ENCODE measurements at places on chromosomes 5 and 9. TPM values are rescaled to one million over a fixed set of nuclear protein-coding genes. Genes with fewer than 3 reads are reported as not detected.

Gene NMUR2
- not detected for total RNA-seq

Gene FBN2
- total RNA-seq, result not detected

- DNase-seq, result no peak
These were observed 689.6 kb upstream of the CDH10 start for GRCh38 chr5:25334350-25334749.

- DNase-seq, result peak; percentile 45
These were observed 368 bp downstream of the SURF1 start for GRCh38 chr9:133355881-133356357.

GRCh38 chr5:68048516-68048915, 167.0 kb upstream of the PIK3R1 start:
- no peak for DNase-seq

GRCh38 chr5:176373100-176373818, 8.0 kb downstream of the ARL10 start:
- peak; percentile 55 for DNase-seq

- DNase-seq, result no peak
These were observed 438.3 kb downstream of the TAF11L14 start for GRCh38 chr5:18072600-18072999.

DNA sequence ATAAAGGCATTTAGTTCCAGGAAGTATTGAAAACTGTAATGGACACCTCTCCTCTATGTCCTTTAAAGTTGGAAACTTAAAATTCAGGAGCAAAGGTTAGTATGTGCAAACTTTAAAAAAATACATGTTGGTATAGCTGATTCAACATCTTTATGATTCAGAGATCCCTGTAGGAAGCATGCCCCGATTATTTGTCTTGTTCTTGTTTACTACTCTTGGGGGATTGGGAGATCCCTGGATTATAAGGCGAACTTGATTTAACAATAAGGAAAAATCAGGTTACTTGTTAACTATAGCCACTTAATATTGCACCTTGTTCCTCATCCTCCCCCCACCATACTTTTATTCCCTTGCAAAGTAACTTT, 1.7 kb downstream of the F2RL1 start:
- DNase-seq, result no peak

DNA sequence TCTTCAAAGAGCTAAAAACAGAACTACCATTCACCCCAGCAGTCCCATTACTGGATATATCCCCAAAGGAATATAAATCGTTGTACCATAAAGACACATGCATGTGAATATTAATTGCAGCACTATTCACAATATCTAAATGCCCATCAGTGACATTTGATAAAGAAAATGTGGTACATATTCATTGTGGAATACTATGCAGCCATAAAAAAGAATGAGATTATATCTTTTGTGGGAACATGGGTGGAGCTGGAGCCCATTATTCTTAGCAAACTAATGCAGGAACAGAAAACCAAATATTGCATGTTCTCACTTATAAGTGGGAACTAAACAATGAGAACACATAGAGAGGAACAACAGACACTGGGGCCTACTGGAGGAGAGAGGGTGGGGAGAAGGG, 38.7 kb downstream of the FCHO2 start:
- DNase-seq, result no peak

DNA sequence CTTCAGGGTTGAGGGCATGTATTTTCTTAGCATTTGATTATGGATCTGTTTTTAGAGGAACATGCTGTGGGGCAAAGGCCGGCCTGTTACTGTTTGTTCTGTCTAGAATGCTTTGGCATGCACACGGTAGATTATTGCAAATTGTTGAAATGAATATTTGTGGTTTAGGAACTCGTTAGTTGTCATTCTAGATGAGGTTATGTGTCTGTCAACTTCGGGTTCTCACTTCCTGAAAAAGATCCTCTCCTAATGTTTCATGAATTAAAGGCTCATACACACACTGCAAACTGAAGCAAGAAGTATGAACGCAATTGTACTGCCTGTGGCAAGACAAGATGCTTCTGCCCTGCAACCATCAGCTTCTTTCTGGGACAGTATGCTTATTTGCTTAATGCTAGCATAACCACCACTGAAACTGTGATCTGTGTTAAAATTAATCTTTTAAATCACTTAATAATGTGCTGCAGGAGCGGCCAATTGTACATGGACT, 99.6 kb downstream of the BASP1 start:
- DNase-seq, result peak; percentile 70

DNA sequence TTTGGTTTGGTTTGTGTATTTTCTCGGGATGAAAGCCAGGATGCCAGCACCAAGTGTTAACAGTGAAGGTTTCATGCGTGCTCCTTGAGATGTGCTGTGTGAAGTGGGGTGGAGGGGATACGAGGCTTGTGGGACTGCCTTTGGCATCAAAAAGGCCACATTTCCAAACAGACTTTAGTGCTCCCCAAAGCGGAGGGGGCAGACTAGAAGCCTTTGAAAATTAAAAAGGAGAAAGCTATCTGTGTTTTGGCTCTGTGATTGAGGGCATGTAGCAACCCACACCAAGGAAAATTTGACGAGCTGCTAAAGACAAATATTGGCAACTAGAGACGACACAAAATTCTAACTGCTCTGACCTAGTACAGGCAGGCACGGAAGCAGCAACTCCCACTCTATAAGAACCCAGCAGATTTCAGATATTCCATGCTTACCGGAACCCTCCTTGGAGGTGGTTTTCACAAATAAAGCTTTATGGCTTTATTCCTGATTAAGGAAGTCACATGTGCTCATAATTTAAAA, 154.5 kb downstream of the ARSB start:
- no peak for DNase-seq

GRCh38 chr5:171323806-171324632, 15.0 kb downstream of the TLX3 start:
- DNase-seq, result no peak

- no peak for DNase-seq
These were observed 169.9 kb downstream of the NNT start for GRCh38 chr5:43772764-43773477.
